ENCODE measurements at places on chromosomes 2 and 18. TPM values are rescaled to one million over a fixed set of nuclear protein-coding genes. Genes with fewer than 3 reads are reported as not detected.

The AFF3 gene
- 24.5 TPM for total RNA-seq

DNA sequence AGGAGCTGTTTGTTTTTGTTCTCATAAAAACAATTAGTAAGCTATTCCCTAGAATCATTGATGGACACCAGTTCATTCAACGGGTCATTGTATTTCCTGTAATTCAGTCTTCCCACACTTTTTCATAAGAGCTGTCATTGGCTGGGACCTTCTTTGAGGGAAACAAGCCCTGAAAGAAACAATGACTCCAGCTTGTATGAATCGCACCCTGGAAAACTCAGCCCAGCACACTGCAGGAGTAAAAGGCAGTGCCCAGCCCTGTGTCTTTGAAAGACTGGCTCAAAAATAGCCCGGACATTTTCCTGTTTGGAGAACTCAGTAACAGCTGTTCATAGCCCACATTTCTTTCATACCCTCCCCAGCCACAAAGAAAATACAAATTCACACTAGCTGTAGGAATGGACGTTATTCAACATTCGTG, 81.5 kb downstream of the NCKAP5 start:
- no peaks in the 10 kb centered on the region for H3K27me3 ChIP-seq
- H3K4me3 ChIP-seq: no peak overlapping the region
- DNase-seq: no peak
- H3K36me3 ChIP-seq: no peaks in the 10 kb centered on the region
- peaks cover 18% of the 10 kb centered on the region for H3K4me1 ChIP-seq

DNA sequence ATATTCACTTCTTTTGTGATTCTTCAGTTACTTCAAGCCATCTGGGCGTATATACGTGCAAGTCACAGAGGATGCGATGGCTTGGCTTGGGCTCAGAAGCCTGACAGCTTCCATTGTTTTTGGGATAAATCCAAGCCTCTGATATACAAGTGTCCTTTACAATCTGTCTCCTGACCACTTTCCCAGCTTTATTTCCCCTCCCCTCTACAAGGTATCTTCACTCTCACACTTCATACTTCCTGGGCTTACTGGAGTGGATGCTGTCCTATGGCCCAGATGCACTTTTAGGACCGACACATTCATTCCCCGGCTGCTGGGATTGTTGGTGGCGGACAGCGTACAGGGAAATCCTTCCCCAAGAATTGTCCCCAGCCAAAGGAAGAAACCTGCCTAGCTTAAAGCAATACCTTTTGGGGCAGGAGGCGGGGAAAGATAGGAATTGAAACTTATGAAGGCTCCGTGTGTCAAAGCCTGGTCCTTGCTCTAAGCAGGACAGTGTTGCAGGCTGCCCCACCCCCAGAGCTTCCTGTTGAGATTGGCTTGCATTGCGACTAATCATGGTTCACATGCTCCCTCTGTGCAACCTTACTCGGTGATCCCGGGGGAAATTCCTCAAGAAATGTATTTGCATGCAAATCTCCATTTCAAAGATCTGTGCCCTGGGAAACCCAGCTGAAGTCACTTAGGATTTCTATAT, 802.9 kb upstream of the ID2 start:
- H3K4me3 ChIP-seq: no peak overlapping the region
- DNase-seq: no peak
- no peaks in the 10 kb centered on the region for H3K27me3 ChIP-seq

DNA sequence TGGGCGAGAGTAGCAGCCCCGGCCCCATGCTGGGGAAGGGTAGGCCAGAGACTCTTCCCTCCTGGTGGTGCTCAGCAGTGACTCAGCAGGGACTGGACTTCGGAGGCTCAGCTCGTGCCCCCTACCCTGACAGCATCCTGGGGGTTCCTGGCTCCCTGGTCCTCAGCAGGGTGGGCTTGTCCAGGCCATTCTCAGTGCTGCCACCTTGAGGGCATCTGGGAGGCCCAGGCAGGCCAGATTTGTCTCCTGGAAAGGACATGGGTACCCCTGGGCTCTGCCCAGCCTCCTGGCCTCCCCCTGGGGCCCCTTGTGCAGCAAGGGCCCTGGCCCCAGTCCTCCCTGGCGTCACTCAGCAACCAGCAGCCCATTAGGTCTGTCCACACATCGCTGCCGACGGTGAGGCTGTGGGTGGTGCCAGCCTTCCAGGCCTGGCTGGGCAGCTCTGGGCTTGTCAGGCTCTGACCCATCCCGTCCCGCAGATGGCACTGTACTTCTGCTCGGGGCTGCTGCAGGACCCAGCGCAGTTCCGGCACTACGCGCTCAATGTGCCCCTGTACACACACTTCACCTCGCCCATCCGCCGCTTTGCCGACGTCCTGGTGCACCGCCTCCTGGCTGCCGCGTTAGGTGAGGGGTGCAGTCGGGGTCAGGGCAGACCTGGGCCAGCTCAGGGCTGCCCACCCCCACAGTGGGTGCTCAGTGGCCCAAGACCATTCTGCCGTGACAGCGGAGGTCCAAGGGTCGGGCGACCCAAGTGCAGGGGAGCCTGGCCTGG, 45.0 kb upstream of the ALPP start:
- H3K27me3 ChIP-seq: no peaks in the 10 kb centered on the region
- H3K4me3 ChIP-seq: no peak overlapping the region
- H3K27ac ChIP-seq: no peak overlapping the region
- H3K4me1 ChIP-seq: no peaks in the 10 kb centered on the region

The SS18 gene
- 189 TPM for total RNA-seq

DNA sequence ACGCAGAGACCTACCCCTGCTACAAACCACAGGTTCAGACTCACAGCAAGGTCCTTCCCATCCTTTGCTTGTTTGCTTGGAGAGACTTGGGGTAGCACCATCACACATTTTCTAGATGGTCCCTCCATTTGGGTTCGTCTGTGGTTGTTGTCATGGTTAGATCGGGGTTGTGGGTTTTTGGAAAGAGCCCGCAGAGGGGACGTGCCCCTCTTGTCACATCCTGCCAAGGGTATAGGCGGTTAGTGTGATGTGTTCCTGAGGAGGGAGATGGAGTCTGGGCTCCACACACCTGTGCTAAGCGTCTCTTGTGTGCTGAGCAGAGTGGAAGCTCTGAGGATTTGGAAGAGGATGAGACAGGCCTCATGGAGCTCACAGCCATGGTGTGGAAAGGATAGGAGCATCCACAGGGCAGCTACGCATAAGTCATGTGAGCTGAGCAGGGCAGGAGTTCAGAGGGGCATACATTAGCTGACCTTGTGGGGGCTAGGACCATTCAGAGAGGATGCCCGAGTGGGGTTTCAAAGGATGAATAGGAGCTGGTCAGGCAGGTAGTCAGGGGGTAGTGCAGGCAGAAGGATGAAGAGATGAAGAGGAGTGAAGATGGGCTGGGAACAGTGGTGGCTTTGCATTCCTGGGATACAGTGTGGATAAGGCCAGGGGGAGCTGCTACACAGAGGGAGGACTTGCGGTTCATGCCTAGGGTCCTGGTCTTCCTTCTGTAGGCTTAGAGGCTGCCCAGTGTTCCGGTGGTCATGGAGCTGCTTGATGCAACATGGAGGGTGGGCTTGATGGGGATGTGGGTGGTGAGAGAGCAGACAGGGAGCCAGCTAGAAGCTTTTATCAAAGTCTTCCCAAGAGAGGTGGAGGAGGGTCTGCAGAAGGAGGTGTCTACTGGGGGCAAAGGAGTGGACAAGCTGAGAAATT, 62.9 kb downstream of the ACKR3 start:
- H3K27ac ChIP-seq: peak overlapping the region; percentile 78
- H3K27me3 ChIP-seq: no peaks in the 10 kb centered on the region
- H3K4me1 ChIP-seq: peaks cover 21% of the 10 kb centered on the region
- DNase-seq: no peak

DNA sequence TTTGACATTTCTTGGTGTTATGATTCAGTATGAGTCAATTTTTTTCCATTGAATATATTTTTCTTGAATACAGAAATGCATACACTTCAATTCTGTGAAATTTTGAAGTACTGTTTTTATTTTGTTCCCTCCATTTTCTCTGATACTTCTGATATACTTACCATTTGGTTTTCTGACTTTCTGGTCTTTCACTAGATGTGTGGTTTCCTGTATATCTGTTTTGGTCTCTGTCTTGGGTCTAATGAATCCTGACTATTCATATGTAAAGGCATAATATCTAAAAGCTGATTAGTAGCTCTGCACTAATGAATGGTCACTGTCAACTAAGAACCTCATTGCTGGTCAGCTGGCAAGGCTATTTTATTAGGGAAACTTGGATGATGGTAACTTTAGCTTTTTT, 345.6 kb downstream of the GRB14 start:
- no peaks in the 10 kb centered on the region for H3K4me1 ChIP-seq
- no peak for DNase-seq
- H3K36me3 ChIP-seq: no peaks in the 10 kb centered on the region
- H3K27me3 ChIP-seq: no peaks in the 10 kb centered on the region
- H3K4me3 ChIP-seq: no peak overlapping the region
- no peak overlapping the region for H3K27ac ChIP-seq

GRCh38 chr18:79372461-79372860, 23.3 kb upstream of the NFATC1 start:
- no peak overlapping the region for H3K4me3 ChIP-seq
- DNase-seq: no peak
- H3K36me3 ChIP-seq: peaks cover 31% of the 10 kb centered on the region
- H3K27ac ChIP-seq: peak overlapping the region; percentile 21
- H3K4me1 ChIP-seq: no peaks in the 10 kb centered on the region

- no peak overlapping the region for H3K4me3 ChIP-seq
- H3K27ac ChIP-seq: no peak overlapping the region
- no peak for DNase-seq
- H3K4me1 ChIP-seq: no peaks in the 10 kb centered on the region
- H3K27me3 ChIP-seq: no peaks in the 10 kb centered on the region
Observed at GRCh38 chr2:112958428-112959108, 19.2 kb upstream of the IL36G start.

- H3K27me3 ChIP-seq: no peaks in the 10 kb centered on the region
- H3K4me1 ChIP-seq: no peaks in the 10 kb centered on the region
- H3K4me3 ChIP-seq: no peak overlapping the region
- no peak overlapping the region for H3K27ac ChIP-seq
- DNase-seq: no peak
Observed at GRCh38 chr18:7002107-7002506, 115.5 kb downstream of the LAMA1 start.

The RABL2A gene
- total RNA-seq: 19.8 TPM

DNA sequence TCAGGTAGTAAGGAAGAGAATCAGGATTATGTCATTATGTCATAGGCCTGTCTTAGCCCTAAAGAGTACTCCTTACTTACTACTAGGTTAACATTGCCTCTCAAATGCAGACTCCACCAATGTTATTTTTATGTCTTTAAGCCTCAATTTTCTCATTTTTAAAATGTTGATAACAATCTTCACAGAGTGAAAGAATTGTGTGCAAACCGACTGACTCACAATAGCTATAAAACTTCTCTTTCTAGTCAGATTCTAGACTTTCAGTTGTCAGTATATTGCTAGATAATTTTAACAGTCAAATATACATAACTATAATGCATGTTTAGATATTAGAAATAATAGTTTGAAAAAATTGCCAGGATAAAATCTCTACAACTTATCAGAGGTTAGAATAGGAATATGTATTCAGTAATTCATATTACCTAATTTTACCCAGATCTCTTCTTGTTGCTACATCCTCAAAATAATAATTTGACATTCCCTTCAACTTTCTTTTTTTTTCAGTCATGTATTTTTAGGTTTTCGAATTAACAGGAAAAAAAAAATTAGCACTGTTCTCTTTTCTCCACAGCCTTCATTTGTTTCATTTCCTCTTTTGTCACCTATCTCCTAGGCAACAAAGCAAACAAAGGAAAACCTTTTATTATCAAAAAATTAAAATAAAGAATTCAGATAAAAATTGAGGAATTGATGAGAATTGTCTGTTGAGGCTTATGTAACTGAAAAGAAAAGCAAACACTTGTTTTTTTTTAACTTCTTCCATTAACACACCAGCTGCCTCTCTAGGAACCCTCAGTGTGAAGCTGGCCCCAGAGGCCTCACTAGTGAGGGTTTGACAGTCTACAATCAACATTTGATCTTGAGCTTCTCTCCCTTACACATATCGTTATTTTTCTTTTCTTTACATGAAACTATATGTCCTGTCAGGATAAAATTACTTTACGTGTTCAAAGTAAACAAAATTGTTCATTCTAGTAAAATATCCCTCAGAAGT, 279.0 kb downstream of the CALCRL start:
- H3K4me1 ChIP-seq: peaks cover 8% of the 10 kb centered on the region
- H3K4me3 ChIP-seq: no peak overlapping the region
- no peaks in the 10 kb centered on the region for H3K36me3 ChIP-seq
- H3K27ac ChIP-seq: no peak overlapping the region
- no peak for DNase-seq

- no peaks in the 10 kb centered on the region for H3K27me3 ChIP-seq
- H3K27ac ChIP-seq: no peak overlapping the region
- no peak overlapping the region for H3K4me3 ChIP-seq
- no peaks in the 10 kb centered on the region for H3K36me3 ChIP-seq
Observed at GRCh38 chr18:31659576-31660177, 24.7 kb downstream of the B4GALT6 start.

DNA sequence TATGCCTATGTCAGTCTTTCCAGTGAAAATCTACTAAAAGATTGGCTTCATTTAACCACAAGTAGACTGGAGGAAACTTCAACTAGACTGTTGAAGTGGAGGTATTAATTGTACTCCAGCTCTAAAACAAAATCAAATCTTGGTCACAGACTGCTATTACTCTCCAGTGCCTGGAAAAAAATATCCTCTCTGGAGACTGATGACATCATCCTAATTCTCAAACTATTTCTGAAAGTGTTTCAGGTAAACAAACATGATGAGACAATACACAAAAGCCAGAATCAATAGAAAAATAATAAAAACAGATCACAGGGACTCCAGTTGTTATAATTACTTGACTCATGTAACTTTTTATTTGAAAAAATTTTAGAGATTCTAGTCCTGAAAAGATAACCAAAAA, 87.7 kb upstream of the MYO3B start:
- H3K27me3 ChIP-seq: no peaks in the 10 kb centered on the region
- no peaks in the 10 kb centered on the region for H3K4me1 ChIP-seq
- H3K36me3 ChIP-seq: no peaks in the 10 kb centered on the region

DNA sequence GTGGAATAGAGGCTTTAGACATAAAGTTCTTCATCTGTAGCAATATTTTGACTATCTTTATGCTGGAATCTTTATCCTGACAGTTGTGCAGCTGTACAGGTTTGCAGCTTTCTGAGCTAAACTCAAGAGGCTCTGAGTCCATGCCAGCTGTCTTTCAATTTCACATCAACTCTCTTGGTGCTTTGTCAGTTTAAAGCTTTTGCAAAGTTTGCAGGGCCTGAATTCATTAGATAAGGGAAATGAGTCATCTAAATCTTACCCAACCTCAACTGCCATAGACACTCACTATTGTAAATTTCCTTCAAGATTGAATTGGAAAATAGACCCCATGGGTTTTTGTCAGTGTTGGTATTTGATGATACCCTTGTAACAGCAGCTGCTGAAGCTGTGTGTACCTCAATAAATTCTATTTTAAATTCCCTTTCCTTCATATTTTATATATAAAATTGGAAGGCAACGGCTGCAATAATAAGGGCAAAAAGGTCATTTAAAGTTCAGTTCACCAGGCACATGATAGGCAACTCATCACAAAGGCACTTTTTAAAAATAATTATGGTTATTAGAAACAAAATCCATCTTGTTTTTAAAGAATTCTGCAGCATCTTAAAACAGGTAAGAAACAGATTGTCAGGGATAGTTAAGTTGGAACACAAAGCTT, 169.9 kb upstream of the SLC39A10 start:
- H3K4me1 ChIP-seq: no peaks in the 10 kb centered on the region
- H3K36me3 ChIP-seq: no peaks in the 10 kb centered on the region
- no peaks in the 10 kb centered on the region for H3K27me3 ChIP-seq
